ENCODE measurements at places on chromosomes 4 and X.

GRCh38 chrX:130395341-130395740 lies 6.4 kb upstream of the RBMX2 start:
- no peak for DNase-seq

GRCh38 chr4:75512386-75513211 lies 1.6 kb downstream of the RCHY1 start:
- no peak for DNase-seq

DNA sequence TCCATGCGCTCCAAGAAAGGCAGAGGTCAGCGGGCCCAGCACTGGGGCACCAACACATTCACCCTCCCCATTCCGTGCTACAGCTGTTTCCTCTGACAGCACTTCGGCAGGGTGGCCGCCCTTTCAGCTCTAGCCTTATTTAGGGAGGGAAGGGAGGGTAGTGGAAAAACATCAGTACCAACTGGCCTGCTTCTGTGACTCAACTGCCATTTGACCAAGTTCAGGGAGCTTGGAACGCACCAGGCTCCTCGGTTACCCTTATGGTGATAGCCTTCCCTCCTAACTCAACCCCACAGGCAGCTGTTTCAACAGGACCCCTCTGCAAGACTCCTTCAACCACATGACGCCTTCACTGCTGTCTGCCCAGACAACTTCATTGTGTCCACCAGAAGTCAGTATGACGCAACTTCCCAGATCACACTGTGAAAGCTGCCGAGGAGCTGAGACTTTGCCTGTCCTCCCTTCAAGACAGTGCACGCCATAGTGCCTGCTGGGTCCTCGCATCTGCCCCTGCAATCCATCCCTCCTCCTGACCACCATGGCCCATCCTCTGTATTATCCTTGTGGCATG lies 132.2 kb downstream of the AFAP1 start:
- DNase-seq = no peak

GRCh38 chr4:78610546-78611214 lies 59.1 kb downstream of the ANXA3 start:
- DNase-seq = no peak

DNA sequence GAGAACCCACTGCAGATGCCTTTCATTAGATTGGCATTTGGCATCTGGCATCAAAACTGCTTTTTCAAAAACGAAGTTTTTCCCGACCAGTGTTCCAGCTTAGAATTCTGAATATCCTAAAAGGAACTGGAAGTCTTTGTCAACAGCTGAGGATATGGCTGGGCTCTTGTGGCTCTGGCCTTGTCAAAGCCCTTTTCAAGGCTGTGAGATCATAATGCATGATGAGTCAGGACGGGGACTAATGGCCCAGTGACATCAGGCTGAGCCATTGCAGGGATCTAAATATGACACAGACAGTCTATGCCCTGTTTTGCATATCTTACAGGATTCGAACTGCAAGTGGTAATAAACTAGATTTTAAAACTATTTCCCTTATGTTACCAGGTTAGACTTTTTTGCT lies 306.4 kb downstream of the PTTG2 start:
- no peak for DNase-seq

DNA sequence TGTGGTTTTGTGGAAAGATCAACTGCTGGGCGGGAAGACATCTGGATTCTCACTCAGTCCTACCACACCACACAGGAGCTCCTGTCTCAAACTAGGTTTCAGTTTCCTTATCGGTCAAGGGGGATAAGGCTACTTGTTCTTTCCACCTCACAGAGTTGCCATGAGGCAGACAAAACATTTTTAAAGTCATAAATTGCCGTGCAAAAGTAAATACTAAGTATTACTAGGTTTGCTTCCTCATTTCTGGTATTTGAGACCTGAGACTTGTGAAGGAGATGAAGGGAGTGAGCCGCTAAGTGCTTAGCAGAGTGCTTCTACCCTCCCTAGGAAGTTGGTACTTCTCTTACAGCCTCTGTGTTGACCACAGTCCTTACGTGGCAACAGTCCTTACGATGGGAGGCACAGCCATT lies 1.5 kb downstream of the LAP3 start:
- no peak for DNase-seq

- DNase-seq = no peak
Measured at GRCh38 chr4:173753408-173753807, 223.4 kb upstream of the HAND2 start.

GRCh38 chr4:51884055-51884454 lies 41.1 kb downstream of the DCUN1D4 start:
- DNase-seq = no peak

DNA sequence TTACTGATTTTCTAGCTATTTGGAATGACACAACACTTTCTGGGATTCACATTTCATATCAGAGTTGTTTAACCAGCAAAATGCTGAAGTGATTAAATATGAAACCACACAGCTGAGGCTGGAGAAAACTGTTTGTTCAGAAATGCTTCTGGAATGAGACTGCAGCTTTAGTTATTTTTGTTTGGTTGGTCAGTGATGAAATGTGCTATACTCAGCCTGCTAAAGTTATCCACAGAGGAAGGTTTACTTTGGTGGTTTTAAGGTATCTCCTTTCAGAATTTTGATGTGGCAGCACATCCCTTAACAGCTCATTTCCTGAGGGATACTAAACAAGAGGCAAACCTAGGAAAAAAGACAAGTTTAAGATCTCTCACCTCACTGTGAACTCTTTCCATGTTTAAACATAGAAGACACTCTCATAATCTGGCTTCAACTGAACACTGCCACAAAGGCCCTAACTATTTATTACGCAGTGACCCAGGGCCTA lies 106.6 kb upstream of the PDE5A start:
- no peak for DNase-seq

DNA sequence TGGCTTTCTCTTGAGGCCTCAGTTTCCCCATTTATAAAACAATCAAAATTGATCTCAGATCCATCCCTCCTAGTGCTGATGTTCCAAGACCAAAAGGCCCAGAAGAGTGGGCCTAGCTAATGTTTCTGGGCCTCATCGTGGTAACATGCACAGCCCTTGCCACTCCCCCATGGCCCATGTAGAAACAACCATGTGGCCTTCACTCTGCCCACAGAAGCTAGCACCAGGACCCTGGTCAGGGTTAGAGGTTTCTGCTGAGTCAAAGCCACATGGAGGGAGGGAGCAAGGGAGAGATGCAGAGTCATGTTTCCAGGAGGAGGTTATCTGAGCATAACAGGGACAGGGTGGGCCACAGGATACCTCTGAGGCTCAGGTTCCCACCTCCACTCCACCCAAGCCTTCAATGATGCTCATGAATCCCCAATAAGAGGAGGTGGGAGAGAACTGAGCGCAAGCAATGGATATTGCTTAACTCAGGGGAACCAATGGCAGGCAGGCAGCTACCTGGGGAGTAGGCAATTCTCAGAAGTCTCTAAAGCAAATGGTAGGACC lies 16.9 kb downstream of the OTUD5 start:
- no peak for DNase-seq

- no peak for DNase-seq
Measured at GRCh38 chr4:13966231-13967195, 339.0 kb upstream of the BOD1L1 start.

DNA sequence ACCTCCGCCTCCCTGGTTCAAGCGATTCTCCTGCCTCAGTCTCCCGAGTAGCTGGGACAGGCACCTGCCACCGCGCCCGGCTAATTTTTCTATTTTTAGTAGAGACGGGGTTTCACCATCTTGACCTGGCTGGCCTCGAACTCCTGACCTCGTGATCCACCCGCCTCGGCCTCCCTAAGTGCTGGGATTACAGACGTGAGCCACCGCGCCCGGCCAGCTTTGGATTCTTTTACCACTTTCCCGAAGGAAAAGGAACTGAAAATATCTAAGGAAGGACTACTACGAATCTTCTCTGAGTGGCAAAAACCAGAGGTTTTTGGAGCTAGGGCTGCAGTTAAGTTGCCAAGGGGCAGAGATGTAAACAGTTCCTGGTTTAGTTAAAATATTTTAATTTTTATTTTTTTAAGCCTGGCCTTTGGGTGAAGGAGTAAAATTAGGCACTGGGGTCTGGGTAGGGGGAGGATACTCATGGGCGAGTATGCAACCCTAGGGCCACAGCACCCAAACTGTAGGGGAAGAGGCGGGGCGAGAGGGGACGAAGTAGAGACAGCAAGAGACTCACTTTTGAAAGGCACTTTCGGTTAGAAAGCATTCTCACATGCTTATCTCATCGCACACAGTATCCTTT lies 525 bp upstream of the CISD2 start:
- DNase-seq = peak; percentile 39

Data from left hindlimb (tissue), 1 donor.